ENCODE measurements at places on chromosomes 13 and 19. TPM values are rescaled to one million over a fixed set of nuclear protein-coding genes. Genes with fewer than 3 reads are reported as not detected.

SYCN gene
- not detected for total RNA-seq

DNA sequence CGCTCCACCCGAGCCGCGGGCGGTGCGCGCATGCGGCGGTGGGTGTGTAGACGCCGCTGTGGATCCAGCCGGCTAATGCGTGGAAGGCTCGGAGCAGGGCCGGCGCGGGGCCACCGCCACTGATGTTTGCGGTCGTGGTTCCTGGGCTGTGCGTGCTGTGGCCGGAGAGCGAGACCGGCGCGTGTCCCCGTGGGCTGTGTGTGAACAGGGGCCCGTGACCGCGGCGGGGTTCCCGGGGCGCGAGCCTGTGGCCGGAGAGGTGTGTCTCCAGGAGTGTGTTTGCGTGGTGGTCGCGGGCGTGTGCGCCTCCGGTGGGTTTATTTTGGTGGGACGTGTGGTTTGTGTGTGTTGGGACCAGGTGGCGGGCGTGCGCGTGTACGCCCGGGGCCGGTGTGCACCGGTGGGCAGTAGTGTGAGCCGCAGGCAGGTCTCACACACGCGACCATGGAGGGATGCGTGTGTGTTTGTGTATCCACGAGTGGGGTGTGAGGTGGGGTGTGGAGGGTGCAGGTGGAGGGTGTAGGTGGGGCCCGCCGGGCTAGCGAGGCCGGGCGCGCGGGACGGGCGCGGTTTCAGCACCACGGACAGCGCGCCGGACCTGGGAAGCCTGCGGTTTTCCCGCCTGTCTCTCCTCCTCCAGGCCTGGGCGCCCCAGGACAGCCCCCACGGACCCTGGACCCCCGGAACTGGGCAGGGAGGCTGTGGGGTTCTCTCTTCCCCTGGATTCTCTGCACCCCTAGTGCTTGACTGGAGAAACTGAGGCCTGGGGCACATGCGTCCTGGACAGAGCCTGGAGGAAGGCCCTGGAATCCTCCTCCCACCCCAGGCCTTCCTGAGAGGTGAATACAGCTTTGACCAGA is 1.6 kb downstream of the HCN2 start:
- DNase-seq: peak; percentile 36

USPL1 gene
- 9.0 TPM for total RNA-seq

DNA sequence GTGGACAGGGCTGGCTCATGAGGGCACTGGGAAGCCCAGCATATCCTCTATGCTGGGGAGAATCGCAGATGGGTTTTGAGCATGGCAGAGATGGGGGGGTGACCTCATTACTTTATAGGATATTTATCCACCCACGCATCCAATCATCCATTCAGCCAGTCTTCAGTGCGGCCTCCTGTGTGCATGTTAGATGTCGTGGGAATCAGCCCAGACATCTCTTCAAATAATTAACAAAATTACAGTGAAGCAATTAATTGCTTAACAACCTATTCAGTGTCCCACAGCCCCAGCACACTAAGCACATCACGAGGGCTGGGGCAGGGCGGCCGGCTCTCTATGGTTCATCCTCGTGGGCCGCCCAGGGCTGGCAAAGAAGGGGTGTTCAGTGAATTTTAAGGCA is 21.6 kb downstream of the LIG1 start:
- no peak for DNase-seq

GRCh38 chr19:38907670-38908069 is 4.3 kb downstream of the CCER2 start:
- DNase-seq: no peak

Measured in PC-3 (cell line).